ENCODE measurements at places on chromosomes 2 and 18.

DNA sequence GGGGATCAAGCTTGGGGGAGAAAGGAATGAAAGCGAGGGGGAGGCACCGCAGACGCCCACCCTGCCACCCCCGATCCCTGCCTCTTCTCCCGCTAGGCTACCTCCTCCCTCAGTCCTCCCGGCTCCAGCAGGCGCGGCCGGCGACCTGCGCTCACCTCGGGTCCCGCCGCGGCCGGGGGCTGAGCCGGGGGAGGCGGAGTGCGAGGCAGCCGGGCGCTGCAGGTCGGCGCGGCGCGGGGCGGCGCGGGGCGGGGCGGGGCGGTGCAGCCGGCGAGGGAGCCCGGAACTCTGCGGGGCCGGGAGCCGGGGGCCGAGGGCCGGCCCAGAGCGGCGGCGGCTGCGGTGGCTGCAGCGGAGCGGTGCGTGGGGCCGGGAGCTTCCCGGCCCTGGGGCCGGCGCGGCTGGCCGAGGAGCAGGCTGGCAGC, 477 bp downstream of the ACVR1 start:
- no peak for DNase-seq

GRCh38 chr2:200614249-200614648, 28.4 kb downstream of the AOX1 start:
- DNase-seq, result no peak

DNA sequence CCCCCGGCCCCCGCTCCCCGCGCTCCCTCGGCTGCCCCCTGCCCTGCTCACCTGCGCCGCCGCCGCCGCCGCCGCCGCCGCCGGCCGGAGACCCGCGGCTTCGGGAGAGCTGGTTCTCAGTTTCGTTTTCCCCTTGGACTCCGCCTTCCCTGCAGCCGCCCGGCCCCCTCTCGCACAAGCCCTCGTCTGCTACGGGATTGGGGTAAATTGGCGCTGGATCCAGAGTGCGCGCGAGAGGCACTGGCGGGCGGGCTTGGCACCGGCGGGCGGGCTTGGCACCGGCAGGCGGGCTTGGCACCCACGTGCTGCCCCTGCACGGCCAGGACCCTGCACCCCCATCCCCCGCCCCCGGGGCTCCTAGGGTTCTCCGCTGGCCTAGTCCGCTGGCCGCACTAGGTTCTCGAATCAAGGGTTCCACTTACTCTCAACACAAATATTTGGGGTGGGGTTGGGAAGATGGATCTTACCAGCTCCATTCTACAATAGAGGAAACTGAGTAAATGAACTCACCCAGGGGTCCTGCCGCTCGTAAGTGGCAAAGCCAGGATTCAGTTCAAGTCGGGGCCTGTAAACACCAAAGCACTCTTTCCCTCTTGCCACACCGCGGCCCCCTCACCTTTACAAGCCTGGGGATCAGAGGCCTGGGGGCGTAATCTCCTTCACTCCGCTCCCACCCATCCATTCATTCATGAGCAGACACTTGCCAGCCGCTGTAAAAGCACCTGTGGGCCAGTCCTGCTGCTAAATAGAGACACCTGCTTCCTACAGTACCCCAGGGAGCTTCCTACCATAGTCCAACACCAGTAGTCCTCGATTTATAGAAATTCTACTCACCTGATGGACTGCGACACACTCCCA, at the start of gene EIF2AK2:
Gene EIF2AK2, minus strand, starts transcription at position 124 of the 858 bp plus-strand sequence. CDS start 9,174 bp downstream, outside the sequence.
- peak; percentile 70 for DNase-seq

DNA sequence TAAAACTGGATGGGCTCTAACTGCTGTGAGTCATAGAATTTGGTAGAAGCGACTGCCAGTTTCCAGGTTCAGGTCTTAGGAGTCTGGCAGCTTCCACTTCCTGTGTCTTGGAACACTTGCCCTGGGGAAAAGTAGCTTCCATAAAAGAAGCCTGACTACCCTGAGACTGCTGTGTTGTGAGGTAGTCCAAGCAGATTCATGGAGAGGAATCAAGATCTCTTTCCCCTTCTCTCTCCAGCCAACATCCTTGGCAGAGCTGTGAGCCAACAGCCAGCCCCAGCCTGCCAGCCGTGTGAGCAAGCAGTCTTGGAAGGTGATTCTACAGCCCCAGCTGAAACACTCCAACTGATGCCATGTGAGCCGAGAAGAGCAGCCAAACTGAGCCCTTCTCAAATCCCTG, 33.7 kb downstream of the SLC20A1 start:
- no peak for DNase-seq

- no peak for DNase-seq
Measured at GRCh38 chr2:112972423-112973086, 5.3 kb upstream of the IL36G start.
